ENCODE measurements at places on chromosomes 3 and 15.

DNA sequence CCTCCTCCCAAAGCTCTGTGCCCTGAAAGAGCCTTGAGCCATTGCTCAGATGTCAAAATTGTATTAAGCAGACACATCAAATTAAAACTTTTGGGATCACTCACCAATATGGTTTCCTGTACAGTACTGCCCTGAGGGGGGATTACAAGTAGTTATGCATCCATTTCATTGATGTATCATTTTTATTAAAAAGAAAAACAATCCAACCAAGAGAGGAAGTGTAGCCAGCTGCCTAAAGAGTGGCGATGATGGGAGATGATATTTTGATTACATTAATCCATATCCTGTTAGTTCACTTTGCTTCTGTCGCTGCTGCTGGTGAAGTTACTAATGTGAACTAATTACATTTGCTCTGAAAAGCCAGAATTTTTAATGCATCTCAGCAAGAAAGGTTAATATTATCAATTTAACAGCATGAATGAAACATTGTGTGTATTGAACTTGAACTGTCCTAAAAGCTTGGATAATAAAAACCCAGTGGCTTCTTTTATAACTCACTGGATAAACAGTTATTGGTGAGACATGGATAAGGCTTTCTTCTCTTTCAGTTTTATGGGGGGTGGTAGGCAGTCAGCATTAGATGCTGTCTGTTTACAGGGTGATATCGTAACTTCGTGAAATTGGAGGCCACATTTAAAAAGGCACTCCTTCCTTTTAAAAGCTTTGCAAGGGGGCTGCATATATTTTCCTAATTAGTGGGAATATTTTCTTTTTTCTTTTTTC is 87.7 kb downstream of the IGF1R start:
- DNase-seq, result no peak

DNA sequence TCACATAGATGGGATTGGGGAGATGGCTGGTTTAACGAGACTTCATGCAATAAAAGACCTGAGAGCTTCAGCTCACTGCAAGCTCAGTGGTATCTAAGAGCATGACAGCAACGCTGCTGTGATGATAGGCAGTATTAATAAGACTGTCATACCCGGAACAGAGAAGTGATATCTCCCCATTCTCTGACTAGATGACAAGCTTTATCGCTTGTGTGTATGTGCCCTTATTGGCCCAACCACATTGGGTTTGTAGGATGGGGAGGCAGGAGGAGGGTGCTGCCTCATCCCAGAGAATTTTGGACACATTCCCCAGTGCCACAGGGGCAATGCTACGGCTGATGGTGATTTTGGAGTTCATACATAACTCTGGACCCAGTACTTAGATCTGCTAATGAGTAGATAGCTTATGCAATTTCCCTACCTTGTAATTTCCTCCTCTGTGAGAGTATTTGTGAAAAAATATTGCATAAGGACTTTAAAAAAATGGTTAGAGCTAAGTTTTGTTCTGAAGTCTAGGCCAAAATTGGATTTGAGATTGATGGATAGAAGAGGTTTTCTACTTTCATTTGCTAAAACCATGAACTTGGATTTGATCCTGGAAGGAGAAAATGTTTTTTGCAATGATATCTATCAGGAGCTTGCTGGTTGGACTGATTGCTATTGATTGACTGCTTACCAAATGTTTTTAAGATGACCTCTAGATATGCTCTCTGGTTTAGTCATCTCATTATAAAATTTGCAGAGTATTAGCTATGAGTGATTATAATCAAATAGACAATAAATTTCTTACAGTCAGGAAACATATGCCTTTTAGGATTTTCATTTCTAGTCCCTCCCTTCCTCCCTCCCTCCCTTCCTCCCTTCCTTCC is 14.0 kb upstream of the TMEM212 start:
- peak; percentile 55 for DNase-seq

DNA sequence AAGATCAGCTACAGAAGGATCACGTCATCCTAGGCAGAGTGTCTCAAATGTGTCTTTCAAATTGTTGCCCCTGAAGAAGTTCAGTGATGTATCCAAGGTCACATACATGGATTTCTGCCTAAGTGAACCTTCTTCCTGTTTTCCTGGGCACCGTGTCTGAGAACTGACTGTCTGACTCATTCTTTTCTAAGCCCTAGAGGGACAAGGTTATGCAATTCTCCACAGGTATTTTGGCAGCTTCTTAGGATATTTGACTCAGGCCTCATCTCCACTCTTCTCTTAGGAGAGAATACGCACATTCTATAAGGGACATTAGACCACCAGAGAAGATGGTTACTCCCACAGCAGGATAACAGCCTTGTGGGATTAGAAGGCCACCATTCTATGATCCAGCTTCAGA is 391.9 kb upstream of the THBS1 start:
- peak; percentile 87 for DNase-seq

DNA sequence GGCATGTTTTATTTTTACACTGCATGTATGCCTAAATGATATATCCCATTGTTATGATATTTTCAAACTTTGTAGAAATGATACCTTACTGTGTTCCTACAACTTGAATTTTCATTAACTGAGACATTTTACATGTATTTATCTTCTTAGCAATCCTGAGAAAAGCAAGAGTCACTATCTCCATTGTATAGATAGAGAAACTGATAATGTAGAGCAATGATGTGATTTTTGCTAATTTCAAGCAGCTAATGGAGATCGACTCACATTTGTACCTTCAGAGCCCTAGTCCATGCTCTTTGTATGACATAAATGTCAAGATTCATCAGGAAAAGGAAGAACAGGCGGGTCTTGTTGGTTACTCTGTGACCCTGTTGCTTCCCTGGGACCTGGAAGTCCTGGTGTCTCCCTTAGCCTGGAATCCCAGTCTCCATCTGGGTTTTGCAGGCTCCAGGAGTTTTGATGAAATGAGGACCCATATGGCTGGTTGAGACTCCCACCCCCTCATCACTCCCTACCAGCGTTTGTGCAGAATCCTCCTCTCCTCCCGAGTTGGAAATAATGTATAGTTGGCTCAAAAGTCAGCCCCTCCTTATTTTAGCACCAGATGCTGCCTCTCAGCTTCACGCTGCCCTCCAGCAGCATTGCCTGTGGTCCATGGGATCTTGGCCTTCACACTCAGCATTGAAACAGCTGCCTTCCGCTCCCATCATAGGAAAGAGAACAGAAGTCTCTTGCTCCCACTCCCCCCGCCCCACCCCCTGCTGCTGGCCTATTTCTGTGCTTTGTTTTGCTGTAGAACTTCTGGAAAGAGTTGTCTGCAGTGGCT is 67.1 kb downstream of the APBA2 start:
- no peak for DNase-seq

DNA sequence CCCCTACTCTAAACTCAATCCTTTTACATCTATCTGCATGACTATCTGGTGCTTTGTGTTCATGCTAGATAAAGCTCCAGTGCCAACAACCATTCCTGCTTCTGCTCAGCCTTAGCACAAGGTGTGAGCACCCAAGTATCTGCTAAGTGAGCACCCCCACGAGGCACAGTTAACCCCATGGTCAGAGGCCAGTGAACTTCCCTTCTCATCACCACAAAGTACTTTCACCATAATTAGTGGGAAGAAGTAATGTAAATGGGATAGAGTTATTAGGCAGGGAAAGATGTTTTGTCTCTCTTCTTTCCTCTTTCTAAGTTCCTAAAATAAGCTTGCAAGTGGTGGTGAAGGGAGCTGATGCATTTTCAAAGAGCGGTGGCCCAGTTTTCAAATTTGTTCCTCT is 96.4 kb downstream of the ANO10 start:
- DNase-seq, result no peak

GRCh38 chr15:60614862-60615771 is 136.2 kb upstream of the ICE2 start:
- DNase-seq, result no peak

GRCh38 chr3:71061037-71061436 is 522.5 kb downstream of the FOXP1 start:
- DNase-seq, result no peak

All from fibroblast of villous mesenchyme (primary cell).